ENCODE measurements at places on chromosomes 1 and 21. TPM values are rescaled to one million over a fixed set of nuclear protein-coding genes. Genes with fewer than 3 reads are reported as not detected.

The SUSD4 gene
- total RNA-seq, result 3.6 TPM

GRCh38 chr1:37477198-37477931 is 3.0 kb downstream of the ZC3H12A start:
- peak; percentile 69 for DNase-seq

- no peak for DNase-seq
Observed at GRCh38 chr1:52238887-52239707, 97.2 kb downstream of the ZFYVE9 start.

- DNase-seq, result peak; percentile 96
Observed at GRCh38 chr1:201023517-201023902, at the start of gene KIF21B. KIF21B (minus strand) TSS chr1:201023714; CDS start chr1:201023383, 331 bp downstream.

DNA sequence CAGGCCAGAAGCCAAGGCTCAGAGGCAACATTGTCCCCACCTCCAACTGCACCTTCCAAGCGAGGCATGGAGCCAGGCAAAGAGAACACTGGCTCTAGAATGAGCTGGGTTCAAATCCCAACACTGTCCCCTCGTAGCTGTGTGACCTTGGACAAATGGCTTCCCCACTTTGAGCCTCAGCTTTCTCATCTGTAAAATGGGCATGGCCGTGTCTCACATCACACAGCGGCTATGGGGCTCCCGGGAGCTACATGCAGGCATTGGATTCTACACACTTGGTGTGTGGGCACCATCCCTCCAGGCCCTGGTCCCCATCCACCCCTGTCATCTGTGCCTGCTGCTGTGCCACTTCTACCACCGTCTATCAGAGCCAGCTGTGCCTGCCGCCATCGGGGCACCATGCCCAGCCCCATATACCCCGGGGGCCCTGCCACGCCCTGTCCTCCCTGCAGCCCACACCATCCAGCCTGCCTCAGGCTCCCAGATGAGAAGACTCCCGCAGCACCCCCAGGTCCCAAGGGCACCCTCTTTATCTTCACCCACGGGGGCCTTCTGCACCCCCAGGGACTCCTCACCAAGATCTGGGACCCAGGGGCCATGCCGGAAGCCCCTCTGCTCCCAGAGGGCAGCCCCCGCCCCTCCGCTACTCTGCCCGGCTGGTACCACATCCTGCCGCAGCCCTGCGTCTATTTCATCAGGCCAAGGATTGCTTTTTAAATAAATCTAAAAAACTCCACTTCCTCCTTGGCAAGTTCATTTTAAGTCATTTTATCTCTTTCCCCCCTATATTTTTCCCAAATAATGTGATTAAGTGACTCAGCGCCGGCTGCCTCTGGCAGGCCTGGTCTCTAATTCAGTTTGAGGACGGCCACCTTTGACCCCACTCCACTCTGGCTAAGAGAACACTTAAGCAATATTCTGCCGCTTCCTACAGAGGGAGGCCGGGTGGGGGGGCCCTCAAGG is 107.8 kb upstream of the TARDBP start:
- no peak for DNase-seq

DNA sequence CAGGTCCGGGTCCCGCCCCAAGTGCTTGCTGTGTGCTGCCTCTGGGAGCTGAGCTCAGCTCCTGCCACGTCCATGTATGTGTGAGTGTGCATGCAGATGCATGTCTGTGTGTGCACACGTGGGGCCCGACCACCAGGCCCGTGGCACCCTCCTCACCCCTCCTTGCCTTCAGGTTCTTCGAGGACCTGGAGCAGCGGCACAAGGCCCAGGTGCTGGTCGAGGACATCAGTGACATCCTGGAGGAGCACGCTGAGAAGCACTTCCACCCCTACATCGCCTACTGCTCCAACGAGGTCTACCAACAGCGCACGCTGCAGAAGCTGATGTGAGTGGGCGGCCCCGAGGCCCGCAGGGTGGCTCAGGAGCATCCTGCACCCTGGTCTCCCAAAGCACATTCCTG is 18.4 kb downstream of the ARHGEF16 start:
- no peak for DNase-seq

Measured in GM23338 (cell line).